ENCODE measurements at places on chromosomes 7 and 10.
A peak's percentile ranks its signal among the peaks of the same experiment; 100 is the strongest.

DNA sequence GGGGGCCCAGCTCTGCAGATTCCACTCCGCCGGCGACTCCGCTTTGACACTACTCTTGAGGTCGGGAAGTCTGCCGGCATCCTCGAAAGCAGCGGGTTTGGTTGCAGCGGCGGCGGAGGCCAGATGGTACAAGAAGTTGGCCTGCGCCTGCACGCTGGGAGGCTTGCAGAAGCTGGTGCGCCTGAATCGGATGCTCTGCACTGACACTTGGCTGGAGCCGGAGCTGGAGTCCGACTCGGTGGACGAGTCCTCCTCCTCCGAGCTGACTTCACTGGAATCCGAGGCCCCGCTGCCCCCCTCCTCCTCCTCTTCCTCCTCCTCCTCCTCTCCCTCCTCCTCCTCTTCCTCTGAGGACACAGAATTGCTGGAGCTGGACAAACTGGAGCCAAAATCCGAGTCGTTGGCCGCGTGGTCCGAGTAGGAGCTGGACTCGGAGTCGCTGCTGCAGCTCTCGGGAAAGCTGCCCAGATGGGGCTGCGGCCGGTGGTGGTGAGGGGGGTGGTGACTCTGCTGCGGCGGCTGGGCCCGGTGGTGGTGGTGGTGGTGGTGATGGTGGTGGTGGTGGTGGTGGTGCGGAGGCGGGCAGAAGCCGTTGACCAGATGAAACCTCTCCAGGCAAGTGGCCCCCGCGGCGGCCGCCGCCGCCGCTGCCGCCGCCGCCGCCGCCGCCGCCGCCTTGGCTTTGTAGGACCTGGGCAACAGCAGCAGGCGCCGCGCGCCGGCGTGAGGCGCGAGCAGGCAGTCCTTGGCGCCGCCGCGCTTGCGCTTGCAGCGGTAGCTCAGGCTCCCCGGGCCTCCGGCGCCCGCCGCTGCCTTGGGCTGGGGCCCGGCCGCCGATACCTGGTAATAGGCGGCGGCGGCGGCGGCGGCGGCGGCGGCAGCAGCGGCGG is 9.0 kb downstream of the SKIDA1 start:
- DNase-seq: peak; percentile 62

- no peak for DNase-seq
These were observed 109.0 kb downstream of the PRKCQ start for GRCh38 chr10:6470894-6471618.

DNA sequence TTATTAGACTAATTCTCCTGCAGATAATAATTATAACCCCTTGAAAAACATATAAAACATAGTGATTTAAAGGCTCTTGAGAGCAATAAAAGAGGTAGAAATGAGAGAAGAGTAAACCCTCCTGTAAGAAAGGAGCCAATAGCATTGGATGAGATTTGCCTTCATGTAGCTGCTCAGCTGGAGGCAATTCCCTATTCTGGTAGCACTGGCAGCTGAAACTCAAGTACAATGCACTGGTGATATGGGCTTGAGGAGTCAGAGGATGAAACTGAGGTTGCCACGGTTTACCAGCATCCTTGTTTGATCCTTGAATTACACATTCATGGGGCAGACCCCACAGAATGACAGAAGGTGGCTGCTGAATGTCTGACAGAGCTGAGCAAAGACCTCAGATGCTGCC is 76.4 kb downstream of the CTTNBP2 start:
- DNase-seq: no peak

GRCh38 chr7:134075799-134076198 is 51.3 kb upstream of the LRGUK start:
- no peak for DNase-seq

GRCh38 chr7:24743471-24743870 is 13.8 kb downstream of the GSDME start:
- no peak for DNase-seq

DNA sequence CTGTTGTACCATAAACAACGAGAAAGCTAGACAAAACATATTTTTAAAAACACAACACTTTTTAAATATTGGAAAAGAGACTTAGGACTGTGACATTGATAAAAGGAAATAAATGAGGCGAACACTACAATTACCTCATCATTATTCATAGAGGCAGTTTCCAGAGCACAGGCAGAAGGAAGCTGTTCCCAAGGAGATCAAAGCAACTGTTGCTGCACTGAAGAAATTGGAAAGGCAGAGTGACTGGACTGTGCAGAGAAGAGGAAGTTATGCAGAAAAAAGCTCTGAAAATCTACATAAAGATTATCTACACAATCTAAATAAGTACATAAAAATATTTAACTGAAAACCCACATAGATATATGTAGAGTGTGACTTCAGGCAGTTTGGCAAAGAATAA is 32.8 kb downstream of the MYO3A start:
- no peak for DNase-seq

DNA sequence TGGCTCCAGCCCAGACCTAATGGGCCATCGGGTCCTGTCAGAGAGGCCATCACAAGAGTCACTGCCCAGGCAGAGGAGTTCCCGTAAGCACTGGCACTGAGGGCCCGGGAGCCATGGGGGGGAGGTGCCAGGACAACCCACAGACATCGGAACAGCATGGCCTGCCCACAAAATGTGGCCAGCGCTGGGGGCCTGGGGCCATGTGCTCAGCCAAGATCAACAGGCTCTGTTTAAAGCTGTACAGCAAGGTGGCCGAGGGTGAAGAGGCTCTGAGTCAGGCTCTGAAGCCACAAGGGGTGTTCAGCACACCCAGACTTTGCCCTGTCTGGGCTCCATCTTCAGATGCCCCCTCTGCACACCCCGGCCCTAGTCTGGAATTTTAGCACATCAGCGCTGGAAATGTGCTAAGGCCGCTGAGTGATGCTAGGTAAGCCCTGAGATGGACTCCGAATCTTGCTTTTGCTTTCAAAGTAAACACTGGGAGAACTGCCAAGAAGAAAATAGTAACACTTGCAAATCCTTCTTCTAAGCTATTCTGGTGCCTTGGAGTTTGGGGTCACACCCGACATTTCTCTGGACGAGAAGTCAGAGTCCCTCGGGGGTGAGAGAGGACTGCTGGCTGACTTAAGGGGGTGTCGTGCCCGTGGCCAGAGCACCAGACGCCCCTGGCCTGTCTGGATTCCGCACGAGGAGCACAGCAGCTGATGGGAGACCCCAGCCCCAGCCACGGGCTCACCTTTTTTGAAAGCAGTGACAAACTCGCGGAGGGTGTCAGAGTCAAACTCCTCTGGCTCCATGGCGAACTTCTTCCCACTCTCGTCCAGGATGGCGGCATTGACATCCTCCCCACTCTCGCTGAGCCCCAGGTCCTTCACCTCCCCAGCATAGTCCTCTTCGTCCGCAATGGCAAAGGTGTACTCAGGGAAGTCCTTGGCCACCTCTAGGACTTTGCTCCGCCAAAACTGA is 23.6 kb downstream of the PDIA4 start:
- DNase-seq: no peak

- no peak for DNase-seq
These were observed 32.0 kb downstream of the GNA12 start for GRCh38 chr7:2812114-2812487.

DNA sequence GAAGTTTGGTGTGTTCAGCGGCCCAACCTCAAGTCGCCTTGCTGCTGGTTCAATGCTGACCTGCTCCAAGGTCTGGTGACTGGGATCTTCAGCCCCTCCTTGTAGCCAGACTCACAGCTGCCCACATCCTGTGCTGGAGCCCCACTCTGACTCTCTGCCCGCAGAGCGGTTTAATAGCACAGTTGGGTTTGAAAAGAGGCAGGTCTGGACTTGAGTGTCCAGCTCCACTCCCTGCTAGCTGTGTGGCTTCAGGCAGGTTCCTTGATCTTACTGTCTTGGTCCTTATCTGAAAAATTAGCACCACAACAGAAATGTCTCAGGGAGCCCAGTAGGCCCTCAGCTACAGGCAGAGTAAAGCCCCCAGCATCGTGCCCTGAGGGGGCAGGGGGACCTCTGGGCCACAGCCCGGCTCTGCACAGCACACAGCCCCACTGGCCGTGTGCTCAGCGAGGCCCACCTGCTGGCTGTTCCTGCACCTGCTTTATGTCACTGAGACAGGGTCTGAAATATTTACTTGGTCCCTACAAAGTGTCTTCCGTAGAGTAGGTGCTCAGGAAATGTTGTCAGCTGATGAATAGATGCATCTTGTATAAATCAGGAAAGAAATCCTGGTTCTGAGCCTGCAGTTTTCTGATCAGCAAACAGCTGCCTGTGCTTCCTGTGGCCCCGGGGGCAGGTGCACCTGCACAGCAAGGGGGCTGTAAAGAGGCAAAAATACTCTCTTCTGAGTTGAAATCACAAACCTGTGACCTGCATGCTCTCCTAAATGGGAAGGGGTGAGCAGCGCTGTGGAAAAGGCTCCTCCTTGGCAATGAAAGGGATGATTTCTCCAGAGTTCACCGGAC is 155.5 kb downstream of the SVIL start:
- DNase-seq: no peak

GRCh38 chr7:27095897-27096767 is at the start of gene HOXA1:
TSS of gene HOXA1 (minus strand) at chr7:27096000. CDS start at chr7:27095912, 88 bp downstream.
- DNase-seq: peak; percentile 92

GRCh38 chr10:10279906-10280305 is 737.8 kb upstream of the CELF2 start:
- DNase-seq: no peak

- no peak for DNase-seq
These were observed 103.1 kb downstream of the ETV1 start for GRCh38 chr7:13886356-13886755.

GRCh38 chr10:114167985-114168384 is 6.0 kb downstream of the CCDC186 start:
- no peak for DNase-seq

GRCh38 chr10:10460451-10460850 is 557.2 kb upstream of the CELF2 start:
- peak; percentile 40 for DNase-seq

DNA sequence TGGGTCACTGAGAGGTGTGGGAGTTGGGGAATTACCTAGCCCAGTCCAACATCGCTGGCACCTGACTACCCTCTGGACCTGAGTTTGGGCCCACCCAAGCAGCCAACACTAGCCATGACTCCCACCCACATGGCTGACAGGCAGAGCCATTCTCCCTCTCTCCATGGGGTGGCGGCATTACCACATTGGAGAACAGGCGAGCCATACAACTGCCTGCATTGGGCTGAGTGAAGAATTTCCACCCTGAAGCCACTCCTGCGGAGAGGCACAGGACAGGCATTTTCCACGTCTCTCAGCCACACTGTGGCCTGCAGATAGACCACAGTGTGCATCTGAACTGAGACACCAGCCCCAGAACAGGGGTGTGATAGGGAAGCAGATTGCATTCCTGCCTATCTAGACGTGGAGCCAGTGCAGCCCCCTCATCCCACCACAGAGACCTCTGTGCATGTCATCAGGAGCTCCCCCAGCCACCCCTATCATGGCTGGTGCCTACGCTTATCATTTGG is 58.2 kb upstream of the ANTXRL start:
- DNase-seq: peak; percentile 84

DNA sequence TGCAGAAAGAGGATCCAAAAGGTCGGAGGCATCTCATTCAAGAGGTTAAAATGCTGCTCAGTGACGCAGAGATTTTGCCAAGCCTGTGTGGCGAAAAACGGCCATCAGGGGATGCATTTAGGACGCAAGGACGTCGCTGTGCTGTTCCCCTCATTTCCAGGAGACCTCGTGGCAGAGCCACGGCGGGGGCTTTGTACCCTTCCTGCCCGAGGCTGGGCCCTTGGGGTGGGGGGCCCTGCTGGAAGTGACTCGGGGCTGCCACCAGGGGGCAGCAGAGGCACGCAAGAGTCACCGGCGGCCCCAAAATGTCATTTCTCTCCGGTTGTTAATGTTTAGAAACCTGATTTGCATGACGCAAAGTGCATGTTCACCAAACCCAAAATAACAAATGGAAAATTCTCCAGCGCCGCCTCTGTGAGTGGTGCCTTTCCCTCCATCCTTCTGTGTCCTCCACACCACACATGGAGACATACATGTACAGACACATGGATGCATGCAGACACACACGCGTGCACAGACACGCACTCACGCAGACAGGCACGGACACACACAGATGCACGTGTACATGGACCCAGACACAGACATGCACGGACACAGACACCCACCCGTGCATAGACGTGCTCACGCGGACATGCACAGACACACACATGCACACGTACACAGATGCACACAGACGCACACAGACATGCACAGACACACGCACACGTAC is 51.0 kb upstream of the NKX6-2 start:
- peak; percentile 64 for DNase-seq

GRCh38 chr10:7944215-7944480 is 110.3 kb upstream of the GATA3 start:
- DNase-seq: no peak

- DNase-seq: no peak
These were observed 68.0 kb downstream of the GRID1 start for GRCh38 chr10:86298501-86299001.

DNA sequence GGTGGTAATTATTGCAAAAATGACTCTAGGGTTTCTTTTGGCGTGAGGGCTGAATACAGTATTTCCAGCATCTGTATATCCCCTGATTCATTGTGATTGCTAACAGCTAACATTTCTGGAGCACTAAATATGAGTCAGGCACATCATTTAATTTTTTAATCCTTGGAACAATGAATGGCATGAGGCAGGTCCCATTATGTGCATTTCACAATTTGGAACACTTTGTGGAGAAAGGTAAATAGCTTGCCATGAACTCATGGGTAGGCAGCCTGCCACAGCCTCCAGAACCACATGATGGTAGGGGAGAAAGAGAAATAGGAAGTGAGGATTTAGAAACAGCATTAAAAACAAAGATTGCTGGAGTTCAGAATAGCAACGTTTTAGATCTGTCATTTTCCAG is 1.7 kb downstream of the NPTX2 start:
- DNase-seq: peak; percentile 17

GRCh38 chr7:81111781-81112540 is 193.1 kb upstream of the SEMA3C start:
- no peak for DNase-seq

GRCh38 chr10:119006451-119007210 is 22.9 kb upstream of the NANOS1 start:
- DNase-seq: no peak

DNA sequence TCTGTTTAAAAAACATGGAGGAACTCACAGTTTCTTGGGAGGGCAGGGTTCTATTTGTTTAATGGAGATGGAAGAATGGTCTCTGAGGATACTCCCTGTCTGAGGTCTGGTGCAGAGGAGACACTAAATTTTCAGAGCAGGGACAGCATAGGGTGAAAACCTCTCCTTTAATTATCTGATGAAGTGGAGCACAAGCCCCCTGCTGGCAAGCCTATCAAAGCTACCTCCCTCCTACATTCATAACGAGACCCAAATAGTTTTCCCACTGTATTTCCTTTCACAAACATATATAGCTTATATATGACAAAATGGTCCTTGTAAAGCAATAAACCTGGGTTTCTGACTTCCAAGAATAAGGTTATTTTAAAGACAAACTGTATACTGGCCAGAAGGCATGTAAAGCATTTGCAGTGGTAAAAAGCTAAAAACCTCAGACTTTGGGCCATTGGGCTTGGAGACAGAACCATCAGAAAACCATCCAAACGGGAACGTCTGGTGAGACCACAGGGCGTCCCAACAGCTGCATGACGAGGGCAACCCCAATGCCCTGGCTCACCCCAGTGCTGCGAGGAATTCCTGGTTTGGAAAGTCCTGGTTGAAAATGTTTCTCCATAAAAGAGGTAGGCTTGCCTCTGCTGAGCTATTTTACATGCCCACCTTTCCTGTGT is 201.3 kb downstream of the FANK1 start:
- no peak for DNase-seq

Measured in suppressor macrophage treated with lipopolysaccharide for 1 hour (primary cell).